ENCODE measurements at places on chromosomes 4 and X. TPM values are rescaled to one million over a fixed set of nuclear protein-coding genes. Genes with fewer than 3 reads are reported as not detected.

TLR8 gene
- polyA plus RNA-seq: 0.14 TPM

ADAMTS3 gene
- 0.70 TPM for polyA plus RNA-seq

FAT4 gene
- polyA plus RNA-seq: 2.8 TPM

CENPVL1 gene
- polyA plus RNA-seq: not detected

NLGN4X gene
- polyA plus RNA-seq: 2.4 TPM

TBC1D25 gene
- 8.0 TPM for polyA plus RNA-seq

Data from right cardiac atrium (tissue), 5 donors.